ENCODE measurements at places on chromosomes 1 and 21.
A peak's percentile ranks its signal among the peaks of the same experiment; 100 is the strongest.

- DNase-seq: no peak
Observed at GRCh38 chr1:229411434-229412055, 22.3 kb downstream of the ACTA1 start.

DNA sequence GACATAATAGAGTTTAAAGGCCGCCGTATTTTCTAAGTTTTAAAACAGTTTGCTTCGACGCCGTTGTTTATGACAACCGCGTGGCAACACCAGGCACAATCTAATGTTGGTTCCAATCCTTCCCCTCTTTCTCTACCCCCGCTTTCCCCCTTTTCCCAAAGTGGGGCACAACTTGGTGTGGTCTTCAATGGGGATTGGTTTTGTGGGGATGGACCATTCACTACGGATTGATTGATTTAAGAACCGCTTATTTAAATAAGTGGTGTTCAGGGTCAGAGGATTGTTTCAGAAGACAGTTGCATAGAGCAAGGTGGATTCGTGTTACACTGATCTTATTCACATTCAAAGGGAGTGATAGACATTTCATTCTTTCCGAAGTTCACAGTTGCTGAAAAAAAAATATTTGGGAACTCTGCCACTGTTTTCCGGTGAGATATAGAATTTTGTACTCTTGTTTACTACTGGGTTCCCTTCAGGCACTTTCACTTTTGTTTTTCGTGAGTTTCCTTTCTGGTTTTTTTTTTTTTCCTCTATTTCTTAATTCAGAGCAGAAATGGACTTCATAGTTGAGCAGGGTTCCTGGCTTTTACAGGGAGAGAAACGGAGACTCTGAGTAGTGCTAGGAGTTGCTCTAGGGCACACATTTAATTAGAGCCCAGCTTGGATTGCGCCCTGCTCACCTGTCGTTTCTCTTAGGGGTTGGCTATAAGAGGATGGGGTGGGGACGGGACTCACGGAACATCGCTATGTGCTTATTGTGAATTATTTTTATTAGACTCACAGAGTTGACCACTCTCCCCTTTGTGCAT lies 79.6 kb upstream of the AK4 start:
- peak; percentile 58 for DNase-seq

DNA sequence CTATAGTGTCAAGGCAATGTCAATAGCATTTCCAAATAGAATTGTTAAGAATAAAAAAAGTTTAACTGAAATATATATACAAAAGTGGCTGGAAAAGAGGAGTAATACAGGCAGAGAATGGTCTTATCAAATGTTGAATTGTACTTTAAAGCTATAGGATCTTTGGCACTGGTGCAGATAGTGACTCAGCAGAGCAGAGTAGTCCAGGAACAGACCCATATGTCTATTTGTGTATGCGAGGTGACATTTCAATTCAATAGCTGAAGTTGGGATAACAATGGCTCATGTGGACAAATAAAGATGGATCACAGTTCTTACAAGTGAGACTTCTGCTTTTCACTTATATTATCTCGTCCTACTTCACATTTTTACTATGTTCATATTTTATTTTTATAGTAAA lies 543.0 kb upstream of the B3GALT2 start:
- peak; percentile 18 for DNase-seq

DNA sequence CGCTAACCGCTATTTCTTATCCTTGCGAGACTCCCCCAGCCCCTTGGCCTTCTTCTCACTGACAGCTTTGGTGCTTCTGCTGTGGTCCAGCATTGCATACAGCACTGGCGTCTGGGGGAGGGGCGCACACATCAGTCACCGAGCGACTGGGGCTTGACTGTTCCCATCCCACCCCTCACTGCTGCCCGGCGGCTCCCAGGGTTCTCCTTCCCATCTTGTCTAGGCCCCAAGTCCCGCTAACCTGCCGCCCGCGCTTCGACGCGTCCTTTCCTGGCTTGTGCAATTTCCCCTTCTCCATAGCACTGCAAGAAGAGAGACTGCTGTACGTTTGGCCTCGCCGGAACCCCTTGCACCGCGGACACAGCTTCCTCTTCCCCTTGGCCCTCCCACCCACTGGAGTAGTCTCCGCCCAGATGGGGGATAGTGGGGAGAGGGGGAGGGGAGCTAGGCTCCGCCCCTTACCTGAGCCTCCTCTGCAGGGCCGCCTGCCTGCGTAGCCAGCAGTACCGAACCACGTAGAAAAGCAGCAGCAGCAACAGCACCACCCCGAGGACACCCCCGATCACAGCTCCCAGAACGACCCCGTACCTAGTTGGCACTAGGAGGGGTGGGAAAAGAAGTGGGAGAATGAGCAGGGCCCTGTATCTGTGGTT lies 3.8 kb downstream of the MPZ start:
- DNase-seq: peak; percentile 96

GRCh38 chr21:31455506-31455905 lies 111.4 kb upstream of the TIAM1 start:
- no peak for DNase-seq
